ENCODE measurements at places on chromosomes 12 and 14.

DNA sequence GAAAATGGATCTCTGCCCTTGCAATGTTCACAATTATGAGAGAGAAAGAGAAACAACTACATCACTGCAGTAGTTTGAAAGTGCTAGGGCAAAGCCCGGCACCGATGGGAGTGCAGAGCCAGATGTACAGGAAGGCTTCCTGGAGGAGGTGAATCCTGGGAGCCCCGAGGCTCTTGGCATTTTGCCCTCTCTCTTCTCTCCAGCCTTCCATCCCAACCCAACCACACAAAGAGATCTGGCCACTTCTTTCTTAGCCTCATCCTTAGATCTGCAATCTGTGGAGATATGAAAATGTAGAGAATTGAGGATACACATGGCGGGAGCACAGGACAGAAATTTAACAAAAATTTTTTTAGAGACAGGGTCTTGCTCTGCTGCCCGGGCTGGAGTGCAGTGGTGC is 3.3 kb upstream of the PAPLN start:
- no peak for DNase-seq

GRCh38 chr12:66803930-66804329 is 125.1 kb upstream of the GRIP1 start:
- DNase-seq = peak; percentile 2

GRCh38 chr14:93375673-93376156 is 28.7 kb downstream of the COX8C start:
- DNase-seq = no peak

DNA sequence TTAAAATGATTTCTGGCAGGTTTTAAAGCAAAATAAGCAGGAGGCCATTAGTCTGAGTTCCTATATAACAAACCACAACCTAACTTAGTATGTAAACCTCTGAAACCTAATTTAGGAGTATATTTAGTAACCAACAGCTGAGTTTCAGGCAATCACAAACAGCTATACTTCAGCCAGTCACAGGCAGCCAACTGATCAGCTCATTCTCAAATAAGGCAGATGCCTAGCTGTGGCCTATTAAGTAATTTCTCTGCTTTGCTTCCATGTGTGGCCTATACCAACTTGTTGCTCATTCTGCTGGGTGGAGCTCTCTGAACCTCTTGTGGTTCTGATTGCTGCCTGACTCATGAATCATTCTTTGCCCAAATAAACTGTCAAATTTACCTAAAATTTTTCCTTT is 408.9 kb upstream of the FBXO33 start:
- peak; percentile 36 for DNase-seq

- DNase-seq = peak; percentile 96
Measured at GRCh38 chr12:120234643-120235368, 30.7 kb downstream of the PXN start.

- DNase-seq = peak; percentile 74
Measured at GRCh38 chr14:29814156-29815015, 113.3 kb downstream of the PRKD1 start.

GRCh38 chr12:53201639-53202038 is 5.4 kb downstream of the ITGB7 start:
- DNase-seq = no peak

All from astrocyte of the spinal cord (primary cell).